ENCODE measurements at places on chromosomes 4 and X.

- H3K36me3 ChIP-seq, result no peaks in the 10 kb centered on the region
- DNase-seq, result no peak
- H3K27me3 ChIP-seq, result no peaks in the 10 kb centered on the region
- no peak overlapping the region for H3K27ac ChIP-seq
- H3K4me3 ChIP-seq, result no peak overlapping the region
- peaks cover 3% of the 10 kb centered on the region for H3K4me1 ChIP-seq
Observed at GRCh38 chrX:23820235-23820782, 37.3 kb downstream of the SAT1 start.

DNA sequence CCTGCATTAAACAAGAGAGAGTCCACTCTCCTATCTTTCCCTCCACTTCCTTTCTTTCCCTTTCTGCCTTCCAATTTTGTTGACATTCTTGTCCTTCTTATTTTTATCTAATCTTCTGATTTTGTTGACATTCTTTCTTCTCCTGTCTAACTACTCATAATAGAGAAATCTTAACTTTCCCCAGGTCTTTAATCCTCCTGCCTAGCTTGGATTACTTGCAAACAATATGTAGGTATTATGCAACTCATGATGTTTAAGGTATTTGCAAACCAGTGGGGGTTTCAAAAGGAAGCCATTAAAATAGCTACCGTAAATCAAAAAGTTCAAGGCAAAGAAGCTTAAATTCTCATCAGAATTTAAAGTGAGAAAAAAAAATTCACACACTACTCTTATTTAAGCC, 53.9 kb downstream of the PROM1 start:
- H3K27ac ChIP-seq, result no peak overlapping the region
- no peak for DNase-seq
- no peaks in the 10 kb centered on the region for H3K4me1 ChIP-seq
- H3K27me3 ChIP-seq, result peaks cover 10% of the 10 kb centered on the region
- H3K36me3 ChIP-seq, result no peaks in the 10 kb centered on the region
- H3K4me3 ChIP-seq, result no peak overlapping the region

GRCh38 chrX:134624046-134624430, 34.2 kb downstream of the PLAC1 start:
- no peaks in the 10 kb centered on the region for H3K27me3 ChIP-seq
- H3K27ac ChIP-seq, result no peak overlapping the region
- H3K4me1 ChIP-seq, result peaks cover 33% of the 10 kb centered on the region
- H3K4me3 ChIP-seq, result no peak overlapping the region

- no peaks in the 10 kb centered on the region for H3K36me3 ChIP-seq
- no peak for DNase-seq
- H3K27me3 ChIP-seq, result no peaks in the 10 kb centered on the region
- H3K27ac ChIP-seq, result no peak overlapping the region
- no peaks in the 10 kb centered on the region for H3K4me1 ChIP-seq
Observed at GRCh38 chrX:146614663-146615478, 194.7 kb upstream of the CXorf51B start.

GRCh38 chr4:165085946-165086345, 26.7 kb downstream of the TMEM192 start:
- H3K36me3 ChIP-seq, result peaks cover 14% of the 10 kb centered on the region
- H3K4me1 ChIP-seq, result no peaks in the 10 kb centered on the region
- H3K27me3 ChIP-seq, result no peaks in the 10 kb centered on the region
